ENCODE measurements at places on chromosomes 1 and 21. TPM values are rescaled to one million over a fixed set of nuclear protein-coding genes. Genes with fewer than 3 reads are reported as not detected.

DNA sequence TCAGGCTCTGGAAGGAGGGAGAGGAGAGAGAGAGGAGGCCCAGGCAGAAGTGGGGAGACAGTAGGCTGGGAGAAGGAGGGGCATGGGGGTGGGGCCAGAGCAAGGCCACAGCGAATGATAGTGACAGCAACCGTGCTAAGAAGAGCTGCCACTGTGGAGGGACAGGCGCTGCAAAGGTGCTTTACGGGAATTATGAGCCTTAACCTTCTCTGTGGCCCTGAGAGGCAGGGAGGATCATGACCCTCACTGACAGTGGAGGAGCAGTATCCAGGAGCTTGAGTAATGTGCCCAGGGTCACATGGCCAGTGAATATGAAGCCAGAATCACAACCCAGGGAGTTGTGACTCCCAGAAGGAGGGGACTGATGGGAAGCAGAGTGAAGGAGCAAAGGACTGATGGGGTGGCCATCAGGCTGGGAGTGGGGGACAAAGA, 53.4 kb upstream of the RPL11 start:
- no peak for DNase-seq

AMY2A gene
- total RNA-seq, result not detected

GRCh38 chr21:45253180-45253579, 34.5 kb downstream of the POFUT2 start:
- no peak for DNase-seq

DNA sequence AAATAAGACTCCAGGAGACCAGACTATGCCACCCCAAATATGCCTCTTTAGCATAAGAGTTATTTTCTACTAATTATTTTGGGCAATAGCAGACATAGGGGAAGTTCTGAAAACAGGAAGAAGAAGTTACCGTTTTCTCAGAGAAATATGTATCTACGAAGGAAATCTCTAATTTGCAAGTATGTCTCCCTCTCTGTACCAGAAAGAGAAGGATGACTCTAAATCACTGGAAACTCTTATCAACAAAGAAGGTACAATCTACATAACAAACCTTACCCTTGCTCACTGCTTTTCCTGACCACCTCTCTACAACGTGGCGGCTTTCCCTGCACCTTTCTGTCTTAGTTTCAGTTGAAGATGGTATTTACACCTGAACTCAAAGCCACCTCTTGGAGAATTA, 49.0 kb downstream of the OMA1 start:
- DNase-seq, result no peak

- DNase-seq, result no peak
These were observed 149.9 kb upstream of the ZNF648 start for GRCh38 chr1:182211386-182211785.

DNA sequence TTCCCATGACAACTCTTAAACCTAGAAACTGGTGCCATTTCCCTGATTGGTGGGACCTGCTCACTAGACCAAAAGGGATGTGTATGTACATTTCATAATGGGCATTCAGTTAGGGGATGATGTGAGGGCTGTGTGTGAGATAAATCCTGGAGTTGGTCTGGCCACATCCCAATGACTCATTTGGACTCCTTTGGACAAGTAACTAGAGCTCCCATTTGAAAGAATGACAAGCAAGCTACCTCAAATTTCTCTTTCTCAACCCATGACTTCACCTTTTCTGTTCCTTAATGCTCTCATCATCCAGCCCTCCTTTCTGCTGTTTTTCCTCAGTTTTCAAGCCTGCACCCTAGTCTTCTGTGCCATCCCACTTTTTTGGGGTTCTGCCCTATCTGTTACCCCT, 27.9 kb downstream of the EBNA1BP2 start:
- DNase-seq, result no peak

GRCh38 chr1:8239306-8240023, 78.4 kb upstream of the SLC45A1 start:
- DNase-seq, result no peak

GLIS1 gene
- not detected for total RNA-seq

All from Right ventricle myocardium inferior (tissue), 1 donor.